ENCODE measurements at places on chromosomes 6 and 20. TPM values are rescaled to one million over a fixed set of nuclear protein-coding genes. Genes with fewer than 3 reads are reported as not detected.

DNA sequence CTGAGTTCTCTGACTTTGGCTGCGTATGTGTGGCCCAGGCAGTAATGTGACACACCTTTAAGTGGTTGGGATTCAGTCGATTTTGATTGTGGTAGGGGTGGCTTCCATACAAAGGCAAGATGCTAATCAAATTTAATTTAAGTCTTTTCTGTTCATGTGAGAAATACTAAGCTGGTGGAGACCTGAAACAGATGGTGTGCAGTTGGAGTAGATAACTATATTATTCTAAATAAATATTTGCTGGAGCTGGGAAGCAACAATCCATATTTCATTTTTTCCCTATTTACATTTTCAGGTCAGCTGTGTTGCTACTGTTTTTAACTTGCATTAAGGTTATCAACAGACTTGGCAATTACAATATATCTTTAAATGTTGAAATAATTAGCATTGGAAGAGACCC lies 67.4 kb upstream of the C20orf144 start:
- DNase-seq, result no peak

DNA sequence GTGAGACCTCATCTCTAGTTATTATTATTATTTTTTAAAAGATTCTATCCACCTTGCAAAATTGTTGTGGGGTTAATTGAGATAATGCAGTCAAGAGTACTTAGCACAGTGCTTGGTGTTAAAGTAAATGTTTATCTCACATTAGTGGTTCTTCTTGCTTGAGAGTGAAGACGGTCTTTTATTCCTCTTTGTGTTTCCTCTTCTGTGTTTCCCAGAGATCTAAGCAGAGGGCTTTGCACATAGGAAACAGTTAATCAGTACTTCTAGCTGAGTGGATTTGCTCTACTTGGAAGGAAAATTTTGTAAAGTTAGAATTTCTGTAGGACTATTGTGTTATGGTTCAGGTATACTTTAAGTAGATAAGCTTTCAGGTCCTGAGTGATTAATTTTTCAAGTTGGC lies 3.5 kb downstream of the ARMC2 start:
- no peak for DNase-seq

APOBEC2 gene
- not detected for total RNA-seq

DNA sequence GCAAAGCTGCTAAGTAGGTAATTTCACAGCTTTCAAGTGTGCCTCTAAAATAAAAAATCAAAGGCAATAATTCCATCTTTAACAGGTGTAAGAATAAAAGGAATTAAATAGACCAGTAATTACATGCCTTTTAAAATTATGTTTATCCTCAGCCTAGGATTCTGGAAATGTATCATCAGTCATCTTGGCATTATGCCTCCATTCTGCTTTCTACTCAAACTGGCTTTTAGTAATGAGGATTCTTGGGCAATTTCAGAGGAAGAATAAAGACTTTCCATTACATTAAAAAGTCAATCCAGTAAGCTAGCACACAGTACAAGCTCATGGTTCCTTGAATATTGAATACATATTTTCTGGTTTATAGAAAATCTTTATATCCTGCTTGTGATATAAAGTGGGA lies 44.7 kb downstream of the GSTA2 start:
- DNase-seq, result no peak

- no peak for DNase-seq
Measured at GRCh38 chr20:42979720-42980119, 210.0 kb downstream of the PTPRT start.

- DNase-seq, result no peak
Measured at GRCh38 chr6:53983301-53983700, 127.9 kb upstream of the MLIP start.

OR12D3 gene
- not detected for total RNA-seq

GRCh38 chr20:54491506-54491905 lies 16.1 kb downstream of the DOK5 start:
- no peak for DNase-seq

ZNF311 gene
- total RNA-seq, result 0.64 TPM

SLC26A8 gene
- 0.35 TPM for total RNA-seq

DNA sequence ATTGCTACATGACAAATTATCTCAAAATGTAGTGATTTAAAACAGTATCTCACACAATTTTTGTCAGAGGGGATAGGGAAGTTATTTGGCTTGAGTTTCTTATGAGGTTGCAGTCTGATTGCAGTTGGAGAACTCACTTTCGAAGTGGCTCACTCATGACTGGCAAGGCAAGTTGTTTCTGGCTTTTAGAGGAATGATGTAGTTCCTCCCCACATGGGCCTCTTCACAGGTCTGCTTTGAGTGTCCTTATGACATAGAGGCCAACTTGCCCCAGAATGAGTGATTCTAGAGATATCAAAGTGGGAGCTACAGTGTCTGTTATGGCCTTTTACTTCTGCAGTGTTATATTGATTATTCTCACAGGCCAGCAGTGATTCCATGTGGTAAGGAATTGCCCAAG lies 6.1 kb downstream of the DOP1A start:
- no peak for DNase-seq

UFL1 gene
- 23.0 TPM for total RNA-seq

DNA sequence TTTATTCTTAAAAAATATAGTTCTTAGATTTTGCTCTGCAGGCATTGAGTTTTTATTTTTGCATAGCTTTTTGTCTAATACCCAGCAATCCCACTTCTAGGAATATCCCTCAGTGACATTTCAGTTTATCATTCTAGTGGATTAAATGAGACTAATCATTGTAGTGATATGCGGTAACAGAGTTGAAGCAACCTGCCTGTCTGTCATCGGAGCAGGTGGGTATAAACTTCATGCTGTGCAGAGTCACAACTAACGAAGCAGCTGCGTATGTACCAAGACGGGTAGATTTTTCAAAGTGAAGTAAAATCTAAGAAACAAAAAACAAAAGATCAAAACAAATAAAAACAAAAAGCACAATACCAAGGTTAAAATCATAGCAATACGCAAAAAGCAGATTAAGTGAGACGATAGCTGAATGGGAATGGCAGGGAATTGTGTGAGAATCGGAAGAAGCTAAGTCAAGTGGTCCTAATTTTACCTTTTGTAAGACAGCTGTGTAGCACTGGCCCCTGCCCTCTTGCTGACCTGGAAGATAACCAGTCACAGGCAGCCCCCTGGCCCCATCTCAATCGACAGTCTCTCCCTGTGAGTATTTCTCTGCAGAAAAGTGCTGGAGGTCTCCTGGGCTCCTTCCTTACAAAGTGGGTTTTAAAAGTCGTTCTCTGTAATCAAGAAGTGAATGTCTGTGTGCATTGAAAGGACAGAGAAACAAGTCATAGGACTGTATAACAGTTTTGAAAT lies 169.2 kb downstream of the OR2B2 start:
- no peak for DNase-seq

CCM2L gene
- total RNA-seq, result 10.4 TPM

TSBP1 gene
- total RNA-seq, result not detected

DNA sequence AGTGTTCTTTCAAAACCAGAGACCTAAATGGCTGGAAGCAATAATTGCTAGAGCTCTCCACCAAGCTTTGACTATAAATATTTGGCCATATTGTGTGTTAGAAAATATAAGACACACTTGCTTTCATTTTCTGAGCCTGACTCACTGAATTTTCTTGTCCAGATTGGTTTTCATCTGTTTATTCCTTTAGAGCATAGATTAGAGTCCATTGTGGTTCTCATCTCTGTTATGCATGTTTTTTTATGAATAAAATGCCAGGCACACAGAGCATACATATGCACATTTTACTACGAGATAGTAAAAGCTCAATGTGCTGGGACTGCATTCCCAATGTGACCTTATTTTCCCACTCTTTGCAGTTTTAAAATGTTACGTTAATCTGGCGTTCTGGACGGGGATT lies 115.3 kb upstream of the MLIP start:
- DNase-seq, result no peak

DNA sequence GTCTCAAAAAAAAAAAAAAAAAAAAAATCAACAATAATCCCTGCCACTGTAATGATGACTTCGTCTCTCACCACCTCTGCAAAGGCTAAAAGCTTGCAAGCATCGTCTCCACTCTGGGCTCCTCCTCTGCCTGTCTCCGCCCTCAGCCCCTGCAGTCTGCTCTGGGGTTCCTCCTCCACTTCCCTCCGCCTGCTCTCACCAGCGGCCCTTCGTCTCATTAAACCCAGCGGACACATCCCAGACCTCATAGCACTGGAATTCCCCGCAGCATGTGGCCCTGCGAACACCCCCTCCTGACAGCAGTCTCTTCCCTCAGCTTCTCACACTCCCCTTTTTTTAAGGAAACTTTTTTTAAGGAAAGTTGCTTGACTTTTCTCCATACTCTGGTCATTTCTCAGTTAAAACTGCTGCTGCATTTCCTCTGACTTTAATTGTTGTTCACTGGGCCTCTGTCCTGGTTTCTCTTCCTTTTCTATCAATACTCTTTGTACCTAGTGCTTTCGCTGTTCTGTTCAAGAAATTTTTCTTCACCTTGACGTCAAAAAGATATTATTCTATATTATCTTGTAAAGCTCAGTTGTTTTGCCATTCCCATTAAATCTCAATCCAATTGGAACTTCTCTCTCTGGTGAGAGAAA lies 70.9 kb upstream of the PLEKHG1 start:
- no peak for DNase-seq

TREML1 gene
- total RNA-seq, result 0.55 TPM

IDH3B gene
- 66.7 TPM for total RNA-seq

DNA sequence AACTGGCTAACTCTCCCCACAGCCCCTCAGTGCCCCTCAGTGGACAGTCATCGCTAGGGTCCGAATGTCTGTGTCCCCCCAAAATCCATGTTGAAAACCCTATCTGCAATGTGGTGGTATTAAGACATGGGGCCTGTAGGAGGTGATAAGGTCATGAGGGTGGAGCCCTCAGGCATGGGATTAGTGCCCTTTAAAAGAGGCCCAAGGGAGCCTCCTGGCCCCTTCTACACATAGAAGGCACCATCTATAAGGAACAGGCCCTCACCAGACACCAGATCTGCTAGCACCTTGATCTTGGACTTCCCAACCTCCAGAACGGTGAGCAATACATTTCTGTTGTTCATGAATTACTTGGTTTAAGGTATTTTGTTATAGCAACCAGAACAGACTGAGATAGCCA lies 6.7 kb upstream of the TRAF3IP2 start:
- DNase-seq, result no peak

NKAIN2 gene
- 0.42 TPM for total RNA-seq

DNA sequence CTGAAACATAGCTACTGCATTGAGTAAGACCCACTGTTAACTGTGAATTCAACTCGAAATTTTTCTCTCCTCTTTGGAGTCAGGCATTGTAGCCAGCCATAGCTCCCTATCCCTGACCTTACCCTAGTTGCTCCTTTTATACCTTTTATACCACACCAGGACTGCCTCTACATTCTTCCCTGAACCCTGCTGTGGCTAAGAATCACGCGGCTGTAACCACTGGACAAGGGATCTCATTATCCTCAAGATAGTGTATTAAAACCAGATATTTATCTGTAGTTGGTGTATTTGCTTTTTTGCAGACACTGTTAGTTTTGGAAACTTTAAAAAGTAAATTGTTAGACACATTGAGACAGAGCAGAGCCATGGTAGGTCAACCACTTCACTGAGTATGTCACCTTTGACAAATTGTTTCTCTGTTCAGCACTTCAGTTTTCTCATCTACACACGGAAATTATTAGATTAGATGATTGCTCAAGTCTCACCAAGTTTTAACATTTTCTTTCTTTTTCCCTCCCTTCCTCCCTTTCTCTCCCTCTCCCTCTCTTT lies 171.9 kb upstream of the PRND start:
- no peak for DNase-seq

DDRGK1 gene
- total RNA-seq, result 59.3 TPM

- DNase-seq, result no peak
Measured at GRCh38 chr6:90131614-90132423, 164.8 kb downstream of the BACH2 start.

RIMS1 gene
- total RNA-seq, result 2.1 TPM

GRCh38 chr6:68575765-68576439 lies 59.2 kb upstream of the ADGRB3 start:
- DNase-seq, result no peak

GRCh38 chr6:144150710-144151657 lies 667 bp downstream of the STX11 start:
- no peak for DNase-seq

DNA sequence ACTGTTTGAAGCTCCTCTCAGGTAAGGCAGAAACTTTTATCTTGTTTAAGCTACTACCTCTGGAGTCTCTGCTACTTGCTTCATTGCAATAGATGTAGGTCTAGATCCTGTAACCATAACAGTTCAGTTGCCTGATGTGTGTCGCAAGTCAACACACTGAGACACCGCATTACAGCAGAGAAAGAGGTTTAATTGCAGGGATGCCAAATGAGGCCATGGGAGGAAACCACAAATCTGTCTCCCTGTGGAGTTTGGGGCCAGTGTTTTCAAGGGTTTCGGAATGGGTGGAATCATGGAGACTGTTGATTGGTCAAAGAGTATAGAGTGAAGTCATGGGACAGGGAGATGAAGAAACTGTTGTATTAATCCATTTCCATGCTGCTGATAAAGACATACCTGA lies 57.1 kb upstream of the RBM24 start:
- no peak for DNase-seq

RSPH9 gene
- total RNA-seq, result not detected

DNA sequence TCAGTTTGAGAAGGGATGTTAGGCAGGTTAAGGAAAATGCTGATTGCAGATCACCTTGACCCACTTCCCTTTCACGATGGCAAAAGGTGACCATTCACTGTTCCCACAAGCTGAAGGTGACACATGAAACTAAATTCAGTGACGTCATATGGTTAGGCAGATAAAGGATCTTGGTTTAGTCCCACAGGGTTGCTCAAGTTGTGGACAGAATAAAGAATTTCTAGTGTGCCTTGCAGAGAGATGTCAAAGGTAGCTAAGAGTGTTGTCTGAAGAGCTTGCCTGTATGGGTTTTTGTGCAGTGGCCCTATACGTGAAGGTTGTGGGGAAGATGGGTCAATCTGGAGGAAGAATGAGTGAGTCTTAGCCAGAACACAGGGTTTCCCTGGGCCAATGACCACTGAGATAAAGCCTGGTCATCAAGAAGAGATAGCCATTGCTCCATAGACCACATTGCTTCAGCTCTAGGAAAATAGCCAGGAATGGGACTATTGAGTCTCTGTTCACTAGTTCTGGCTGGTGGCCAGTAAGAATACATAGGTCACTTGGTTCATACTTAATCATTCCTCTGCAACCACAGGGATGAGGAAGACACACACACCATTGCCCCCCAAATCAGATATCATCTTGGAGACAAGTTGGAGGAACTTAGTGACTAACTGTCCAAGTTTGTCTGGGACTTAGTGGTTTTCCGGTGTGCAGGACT lies 148.5 kb upstream of the ATXN1 start:
- DNase-seq, result no peak

DNA sequence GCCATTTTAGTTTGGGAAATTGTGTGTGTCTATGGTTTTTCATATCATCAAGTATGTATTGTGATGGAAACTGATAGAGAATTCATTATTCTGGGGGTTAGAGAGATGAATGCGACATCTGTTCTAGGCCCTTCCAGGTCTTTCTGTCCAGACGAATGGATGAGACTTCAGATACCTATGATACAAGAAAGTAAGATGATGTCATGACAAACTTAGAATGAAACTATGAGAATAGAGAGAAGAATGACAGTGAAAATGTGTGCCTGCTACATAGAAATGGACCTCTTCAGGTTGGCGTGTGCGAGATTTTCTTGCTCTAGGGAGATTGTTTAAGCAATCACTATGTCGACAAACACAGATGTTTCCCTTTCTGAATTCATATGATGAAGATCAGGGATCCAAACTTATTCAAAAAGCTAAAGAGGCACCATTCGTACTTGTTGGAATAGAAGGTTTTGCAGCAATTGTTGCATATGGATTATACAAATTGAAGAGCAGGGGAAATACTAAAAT lies 76.1 kb downstream of the SCAND1 start:
- no peak for DNase-seq

Measured in mesenteric fat pad (tissue), 1 donor.